ENCODE measurements at places on chromosomes 16 and 17. TPM values are rescaled to one million over a fixed set of nuclear protein-coding genes. Genes with fewer than 3 reads are reported as not detected.

DNA sequence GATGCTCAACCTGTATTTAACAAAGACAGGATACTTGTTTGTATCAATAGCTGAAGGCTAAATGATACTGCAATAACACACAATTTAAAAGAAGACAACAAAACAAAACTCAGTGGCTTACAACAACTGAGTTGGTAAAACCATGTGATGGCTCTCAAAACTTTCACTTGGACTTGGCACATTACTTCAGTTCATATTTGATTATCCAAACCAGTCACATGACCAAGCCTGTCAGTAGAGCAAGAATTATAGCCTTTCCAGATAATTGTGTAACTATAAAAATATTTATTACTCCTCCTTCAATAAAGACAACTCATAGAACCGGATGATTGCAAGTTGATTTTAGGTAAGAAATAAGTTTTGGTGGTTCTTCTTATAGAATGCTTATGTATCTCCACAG, 56.8 kb downstream of the NQO1 start:
- no peak overlapping the region for H3K4me3 ChIP-seq
- no peak for DNase-seq
- H3K36me3 ChIP-seq, result peaks cover 56% of the 10 kb centered on the region
- no peaks in the 10 kb centered on the region for H3K27me3 ChIP-seq
- H3K4me1 ChIP-seq, result no peaks in the 10 kb centered on the region

- DNase-seq, result no peak
- no peaks in the 10 kb centered on the region for H3K27me3 ChIP-seq
- no peak overlapping the region for H3K4me3 ChIP-seq
- H3K27ac ChIP-seq, result no peak overlapping the region
- H3K36me3 ChIP-seq, result peaks cover 44% of the 10 kb centered on the region
Measured at GRCh38 chr17:4815043-4815675, 8.2 kb downstream of the PLD2 start.

GRCh38 chr16:27315333-27316037, 1.7 kb downstream of the IL4R start:
- H3K27me3 ChIP-seq, result no peaks in the 10 kb centered on the region
- H3K4me1 ChIP-seq, result peaks cover 68% of the 10 kb centered on the region
- H3K27ac ChIP-seq, result peak overlapping the region; percentile 96
- peak; percentile 85 for DNase-seq

GRCh38 chr17:75590314-75590761, 2.7 kb downstream of the MYO15B start:
- H3K27ac ChIP-seq, result no peak overlapping the region
- peaks cover 5% of the 10 kb centered on the region for H3K4me1 ChIP-seq
- H3K27me3 ChIP-seq, result no peaks in the 10 kb centered on the region
- no peaks in the 10 kb centered on the region for H3K36me3 ChIP-seq
- no peak for DNase-seq

DNA sequence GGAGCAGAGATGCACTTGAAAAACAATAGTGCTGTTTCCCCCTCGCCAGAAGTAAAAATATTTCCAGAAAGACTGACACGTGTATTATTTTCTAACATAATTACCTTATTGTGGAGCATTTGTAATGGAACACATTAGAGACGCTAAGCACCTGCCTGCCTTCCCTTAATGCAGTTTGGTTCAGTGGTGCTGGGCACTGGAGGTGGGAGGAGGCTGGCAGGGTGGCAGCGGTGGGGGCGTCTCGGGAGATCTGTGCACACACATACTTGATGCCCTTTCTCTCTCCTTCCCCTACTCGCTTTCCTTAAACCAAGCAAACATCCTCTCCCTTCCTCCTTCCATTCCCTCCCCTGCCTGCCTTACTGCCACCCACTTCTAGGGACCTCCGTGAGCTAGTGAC, 156.6 kb upstream of the SDK2 start:
- H3K4me3 ChIP-seq, result no peak overlapping the region
- no peaks in the 10 kb centered on the region for H3K27me3 ChIP-seq
- no peaks in the 10 kb centered on the region for H3K4me1 ChIP-seq
- H3K36me3 ChIP-seq, result no peaks in the 10 kb centered on the region
- DNase-seq, result no peak

Gene EFCAB13
- total RNA-seq, result 16.3 TPM
